ENCODE measurements at places on chromosomes 7 and 10.

DNA sequence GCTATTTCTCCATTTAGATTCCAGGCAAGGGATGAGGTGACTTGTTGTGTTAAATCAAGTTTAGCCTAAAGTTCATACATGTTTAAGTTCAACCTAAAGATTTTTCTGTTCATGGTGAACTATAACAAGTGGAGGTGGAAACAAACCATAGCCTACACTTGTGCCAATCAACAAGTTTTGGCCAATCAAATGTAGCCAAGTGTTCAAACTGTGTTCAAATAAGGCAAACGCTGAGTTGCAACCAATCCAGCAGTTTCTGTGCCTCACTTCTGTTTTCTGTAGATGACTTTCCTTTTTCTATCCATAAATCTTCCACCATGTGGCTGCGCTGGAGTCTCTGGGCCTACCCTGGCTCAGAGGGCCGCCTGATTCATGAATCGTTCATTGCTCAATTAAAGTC lies 4.5 kb upstream of the VOPP1 start:
- no peak for DNase-seq

GRCh38 chr10:80319318-80319717 lies 29.9 kb upstream of the MAT1A start:
- DNase-seq: no peak

- DNase-seq: no peak
Observed at GRCh38 chr7:1309290-1309689, 76.6 kb downstream of the UNCX start.

DNA sequence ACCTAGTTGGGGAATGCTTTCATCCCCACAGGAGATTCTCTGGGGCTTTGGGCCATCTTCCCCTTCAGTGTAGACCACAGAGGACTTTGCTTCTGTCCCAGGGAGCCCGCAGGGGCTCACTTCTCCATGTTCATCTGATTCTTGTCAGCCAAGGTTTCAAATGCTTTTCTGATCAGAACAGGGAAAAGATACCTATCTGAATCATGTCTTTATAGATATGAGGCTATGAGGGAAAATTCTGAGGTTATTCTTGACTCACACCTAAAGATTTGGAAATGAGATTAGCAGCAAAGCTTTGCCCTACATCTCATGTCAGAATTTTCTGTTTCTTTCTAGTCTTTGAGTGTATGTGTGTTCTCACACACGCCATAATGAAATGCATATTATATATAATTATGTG lies 53.3 kb downstream of the FIGNL1 start:
- no peak for DNase-seq

DNA sequence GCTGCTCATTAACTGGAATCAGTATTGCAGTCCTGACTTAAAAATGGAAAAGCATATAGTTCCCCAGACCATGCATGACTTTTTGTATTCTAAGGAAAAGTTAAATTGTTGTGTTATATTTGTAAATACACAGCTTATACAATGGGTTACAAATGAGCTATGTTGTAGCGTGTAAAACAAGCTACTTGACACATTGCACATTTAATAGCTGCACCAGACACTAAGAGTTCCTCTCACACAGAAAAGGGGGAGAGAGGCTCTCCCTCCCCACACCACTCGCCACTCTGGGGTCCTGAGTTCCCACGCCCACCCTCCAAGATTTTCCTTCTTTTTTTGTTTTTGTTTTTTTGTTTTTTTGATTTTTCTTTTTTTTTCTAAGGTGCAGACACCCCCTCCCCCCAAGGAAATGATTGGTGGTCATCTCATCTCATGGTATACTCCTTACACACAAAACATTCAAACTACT lies 6.3 kb downstream of the KLF6 start:
- DNase-seq: no peak

- DNase-seq: no peak
Observed at GRCh38 chr10:104038958-104039752, 46.5 kb downstream of the COL17A1 start.

GRCh38 chr10:129511758-129512157 lies 44.7 kb downstream of the MGMT start:
- DNase-seq: no peak

- no peak for DNase-seq
Observed at GRCh38 chr10:43123361-43124093, 14.7 kb upstream of the CSGALNACT2 start.

DNA sequence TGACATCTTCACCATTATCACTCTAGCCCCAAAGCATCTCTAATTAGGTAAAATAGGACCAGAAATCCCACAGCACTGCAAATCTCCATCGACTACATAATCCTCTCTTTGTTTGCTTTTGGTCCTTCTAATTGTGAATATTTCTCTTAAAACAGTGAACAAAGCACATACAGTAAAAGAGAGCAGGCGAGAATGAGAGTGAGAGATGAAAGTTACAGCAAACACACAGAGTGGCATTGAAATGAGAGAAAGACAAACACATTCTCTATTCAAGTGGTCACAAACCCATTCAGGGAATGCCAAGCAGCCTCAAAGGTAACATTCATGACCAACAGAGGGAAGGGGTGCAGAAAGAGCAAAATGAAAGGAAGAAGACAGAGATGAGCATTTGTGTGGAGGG lies 109.8 kb upstream of the PTN start:
- no peak for DNase-seq

- DNase-seq: peak; percentile 93
Observed at GRCh38 chr7:5822742-5823503, 41.5 kb upstream of the RNF216 start.

- DNase-seq: peak; percentile 62
Observed at GRCh38 chr7:148962823-148963582, 65.3 kb downstream of the PDIA4 start.

Data from SHP77 treated with DMSO at 0.1 percent for 48 hours (cell line).